ENCODE measurements at places on chromosomes 2 and 18.
A peak's percentile ranks its signal among the peaks of the same experiment; 100 is the strongest.

GRCh38 chr2:129913695-129914495, 65.6 kb upstream of the RAB6C start:
- no peak for DNase-seq

DNA sequence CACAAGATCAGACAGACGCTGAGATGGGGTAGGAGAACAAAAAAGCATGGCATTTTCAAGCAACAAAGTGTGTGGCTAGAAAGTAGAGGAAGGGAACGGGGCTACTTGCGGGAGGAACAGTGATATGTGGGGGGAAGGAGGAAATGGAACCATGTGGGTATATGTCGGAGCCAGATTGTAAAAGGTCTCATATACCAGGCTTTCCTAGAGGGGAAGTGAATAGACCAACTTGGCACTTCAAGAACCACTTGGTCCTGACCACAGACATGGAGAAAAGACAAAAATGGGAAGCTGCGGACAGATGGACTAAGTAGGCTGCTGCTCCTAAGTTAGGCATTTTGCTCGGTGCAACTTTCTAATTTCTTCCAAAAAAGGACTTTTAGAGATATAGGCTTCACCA, 196.0 kb downstream of the DCC start:
- DNase-seq: no peak

DNA sequence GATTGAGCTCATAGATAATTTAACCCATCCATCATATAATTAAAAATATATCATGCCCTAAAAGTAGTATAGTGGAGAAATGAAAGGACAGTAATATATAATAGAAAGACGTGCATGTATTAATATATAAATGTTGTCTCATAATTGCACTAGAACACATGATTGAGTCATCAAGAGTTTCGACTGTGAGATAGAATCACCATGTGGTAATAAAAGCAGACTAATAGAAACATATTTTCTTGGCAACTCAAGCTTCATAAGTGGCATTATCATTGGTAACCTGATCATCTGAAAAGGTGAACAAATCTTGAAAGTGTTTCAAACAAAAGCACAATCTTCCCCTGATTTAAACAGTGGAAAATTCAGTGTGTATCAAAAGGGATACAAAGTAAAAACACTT, 188.8 kb downstream of the CYRIA start:
- no peak for DNase-seq

DNA sequence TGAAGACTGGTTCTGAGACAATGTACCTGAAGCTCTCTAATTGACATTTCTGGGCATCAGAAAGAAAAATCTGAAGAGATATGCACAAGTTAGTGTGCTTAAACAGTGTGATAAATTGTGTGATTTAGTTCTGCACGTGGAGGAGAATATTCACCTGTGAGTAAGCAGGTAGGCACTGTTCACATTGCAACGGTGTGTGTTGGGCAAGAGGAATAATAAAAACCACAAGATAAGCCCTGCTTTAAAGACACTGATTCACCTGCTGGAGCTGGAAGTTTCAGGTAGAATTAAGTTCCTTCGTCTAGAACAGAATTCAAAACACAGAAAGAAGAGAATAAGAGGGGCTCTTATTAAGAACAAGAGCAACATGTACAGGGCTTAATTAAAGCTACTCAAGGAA, 864.3 kb upstream of the SOX11 start:
- no peak for DNase-seq

DNA sequence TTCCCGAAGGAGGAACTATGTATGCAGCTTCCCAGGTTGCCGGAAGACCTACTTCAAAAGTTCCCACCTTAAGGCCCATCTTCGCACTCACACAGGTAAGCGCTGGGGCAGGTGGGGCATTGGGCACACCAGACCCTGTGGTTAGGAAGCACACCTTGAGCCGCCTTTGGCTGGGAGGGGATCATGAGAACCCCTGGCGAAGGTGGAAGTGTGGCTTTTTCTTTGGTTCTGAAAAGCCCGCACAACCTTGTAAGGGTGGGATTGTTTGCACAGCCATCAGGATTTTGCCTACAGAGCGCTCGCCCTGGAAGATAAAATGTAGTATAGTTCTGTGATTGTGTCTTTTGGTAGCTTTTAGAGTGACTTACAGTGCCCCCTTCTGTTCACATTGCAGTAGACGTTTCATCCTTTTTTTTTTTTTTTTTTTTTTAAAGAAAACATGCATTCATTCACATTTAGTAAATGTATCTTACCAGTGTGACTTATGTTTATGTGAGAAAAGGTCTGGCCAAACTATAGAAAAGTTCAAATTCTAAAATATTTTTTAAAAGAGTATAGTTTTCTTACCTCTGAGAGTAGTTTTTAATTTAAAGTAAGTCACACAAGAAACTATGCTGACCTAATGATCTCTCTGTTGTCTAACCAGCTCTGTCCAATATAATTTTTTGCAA, 5.3 kb downstream of the KLF11 start:
- DNase-seq: no peak

DNA sequence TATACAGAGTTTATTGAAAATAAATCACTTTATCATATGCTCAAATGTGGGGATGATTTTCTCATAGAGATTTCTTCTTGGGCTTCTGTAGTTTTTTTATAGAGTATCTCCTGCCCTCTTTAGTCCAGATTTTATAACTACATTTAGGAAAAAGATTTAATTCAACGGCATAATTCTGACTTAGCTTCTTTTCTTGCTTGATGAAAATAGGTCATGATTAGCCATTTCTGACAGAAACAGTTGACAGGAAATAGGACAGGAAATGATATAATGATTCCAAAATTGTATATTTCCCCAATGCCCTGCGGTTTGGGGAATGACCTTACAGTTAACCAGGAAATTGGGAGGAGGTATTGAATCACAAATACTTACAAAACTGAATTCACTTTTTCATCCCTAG, 1531.9 kb upstream of the ACVR2A start:
- no peak for DNase-seq

- no peak for DNase-seq
These were observed 43.5 kb downstream of the BMP10 start for GRCh38 chr2:68827666-68828065.

DNA sequence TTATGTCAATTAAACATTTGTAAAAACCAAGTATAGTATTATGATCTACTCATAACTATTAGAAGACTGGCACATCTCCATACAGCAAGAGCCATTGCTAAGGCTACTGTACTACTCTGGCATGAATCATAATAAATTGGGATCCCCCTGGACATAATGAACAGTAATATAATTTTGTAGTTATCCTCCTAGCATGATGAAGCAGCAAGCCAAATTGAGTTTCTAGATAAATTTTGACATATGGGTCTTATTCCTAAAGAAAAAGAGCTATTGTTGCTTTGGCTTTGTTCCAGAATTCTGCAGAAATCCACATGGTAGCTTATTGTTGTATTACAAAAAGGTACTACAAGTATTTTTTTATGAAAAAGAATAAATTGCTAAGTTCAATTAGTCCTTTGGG, 204.3 kb downstream of the CAMKMT start:
- DNase-seq: no peak

DNA sequence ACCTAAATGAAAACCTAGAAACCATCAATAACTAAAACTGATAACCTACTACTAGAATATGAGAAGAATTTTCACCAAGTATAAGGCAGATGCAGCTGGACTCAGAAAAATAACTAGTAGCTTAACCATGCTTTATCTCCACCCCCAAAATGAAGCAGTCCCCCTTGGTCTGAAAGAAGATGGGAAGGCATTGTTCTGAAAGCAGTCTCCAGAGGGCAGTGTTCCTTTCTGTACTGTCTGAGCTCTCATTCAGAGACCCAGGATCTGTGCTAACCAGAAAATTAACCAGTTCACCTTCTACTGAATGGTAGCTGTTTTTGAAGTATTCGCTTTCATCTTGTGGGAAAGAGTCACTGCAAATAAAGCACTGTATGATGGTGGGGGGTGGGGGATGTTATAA, 273.0 kb downstream of the PDE11A start:
- peak; percentile 18 for DNase-seq

DNA sequence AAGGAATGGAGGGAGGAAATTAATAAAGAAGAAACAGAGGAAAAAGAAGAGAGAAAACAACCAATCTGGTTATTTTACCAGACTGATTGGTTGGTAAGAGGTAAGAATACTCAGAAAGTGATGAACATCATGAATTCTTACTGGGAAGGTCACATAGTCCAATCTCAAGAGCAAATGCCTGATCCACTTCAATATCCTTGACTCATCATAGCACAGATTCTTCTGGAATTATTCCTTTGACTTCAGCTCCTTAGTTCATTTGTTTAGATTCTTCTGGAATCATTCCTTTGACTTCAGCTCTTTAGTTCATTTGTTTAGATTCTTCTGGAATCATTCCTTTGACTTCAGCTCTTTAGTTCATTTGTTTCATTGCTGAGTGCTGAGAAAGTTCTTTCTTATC, 2030.6 kb upstream of the CELF4 start:
- DNase-seq: no peak

GRCh38 chr18:46265196-46266156, 161.3 kb downstream of the HAUS1 start:
- no peak for DNase-seq

- DNase-seq: no peak
These were observed 335.7 kb upstream of the UBE2E3 start for GRCh38 chr2:180644709-180645108.

DNA sequence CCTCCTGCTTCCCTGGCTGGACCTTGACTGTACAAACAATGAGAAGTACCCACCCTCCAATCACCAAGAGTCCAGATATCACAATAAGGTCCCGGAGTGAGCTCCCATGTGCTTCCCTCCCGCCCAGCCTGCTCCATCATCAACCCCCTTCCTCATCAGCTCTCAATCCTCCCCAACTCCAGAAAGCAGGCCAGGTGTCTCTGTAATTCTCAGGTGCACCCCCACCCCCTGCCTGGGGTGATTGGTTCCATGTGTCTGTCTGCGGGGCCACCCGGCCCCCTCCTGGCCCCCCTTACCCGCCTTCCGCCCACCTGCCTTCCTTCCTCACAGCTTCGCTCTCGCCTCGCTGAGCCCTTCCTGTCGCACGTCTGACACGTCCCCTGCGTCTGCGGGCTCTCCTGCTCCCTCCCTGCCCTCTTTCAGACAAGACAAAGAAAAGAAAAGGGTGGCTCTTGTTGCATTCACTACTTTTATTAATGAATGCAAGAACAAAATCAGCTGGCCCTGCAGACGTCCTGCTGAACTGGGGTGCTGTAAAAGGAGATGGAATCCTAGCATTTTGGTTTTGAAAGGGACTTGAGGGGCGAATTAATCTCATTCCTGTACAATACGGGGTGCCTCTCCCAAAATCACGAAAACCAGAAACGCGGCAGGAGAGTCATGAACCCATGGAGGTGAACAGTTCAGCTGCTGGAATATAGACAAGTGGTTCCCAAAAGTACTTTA, 26.5 kb upstream of the IGFBP2 start:
- DNase-seq: peak; percentile 26

DNA sequence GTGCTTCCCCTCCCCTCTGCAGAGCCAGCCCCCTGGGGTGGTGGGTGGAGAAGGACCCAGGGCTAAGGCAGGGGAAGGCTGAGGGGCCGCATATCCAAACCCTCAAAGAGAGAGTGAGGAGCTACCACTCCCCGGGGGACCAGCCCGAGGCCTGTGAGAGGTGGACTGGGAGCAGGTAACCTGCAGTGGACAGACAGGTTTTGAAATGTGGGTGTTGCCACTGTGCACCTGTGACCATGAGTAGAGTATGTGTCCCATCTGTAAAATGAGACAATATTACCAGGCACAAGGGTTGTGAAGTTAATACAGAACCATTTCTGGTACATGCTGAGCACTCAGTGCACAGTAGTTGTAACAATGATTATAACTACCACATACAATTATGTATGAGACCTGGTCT, 51.2 kb upstream of the POMC start:
- DNase-seq: no peak

DNA sequence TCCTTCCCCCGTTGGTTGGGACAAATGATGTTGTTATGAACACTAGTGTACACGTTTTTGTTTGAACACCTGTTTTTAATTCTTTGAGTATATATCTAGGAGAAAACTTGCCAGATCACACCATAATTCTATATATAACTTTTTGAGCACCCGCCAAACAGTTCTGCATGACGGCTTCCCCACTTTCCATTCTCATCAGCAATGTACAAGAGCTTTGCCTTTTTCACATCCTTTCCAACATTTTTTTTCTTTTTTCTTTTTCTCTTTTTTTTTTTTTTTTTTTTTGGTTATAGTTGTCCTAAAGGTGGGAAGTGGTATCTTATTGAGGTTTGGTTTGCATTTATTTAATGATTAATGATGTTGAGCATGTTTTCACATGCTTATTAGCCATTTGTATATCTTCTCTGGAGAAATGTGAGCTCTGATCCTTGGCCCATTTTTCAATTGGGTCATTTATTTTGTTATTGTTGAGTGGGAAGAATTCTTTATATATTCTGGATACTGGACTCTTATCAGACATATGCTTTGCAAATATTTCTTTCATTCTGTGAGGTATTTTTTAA, 86.9 kb upstream of the ZC3H15 start:
- DNase-seq: no peak

DNA sequence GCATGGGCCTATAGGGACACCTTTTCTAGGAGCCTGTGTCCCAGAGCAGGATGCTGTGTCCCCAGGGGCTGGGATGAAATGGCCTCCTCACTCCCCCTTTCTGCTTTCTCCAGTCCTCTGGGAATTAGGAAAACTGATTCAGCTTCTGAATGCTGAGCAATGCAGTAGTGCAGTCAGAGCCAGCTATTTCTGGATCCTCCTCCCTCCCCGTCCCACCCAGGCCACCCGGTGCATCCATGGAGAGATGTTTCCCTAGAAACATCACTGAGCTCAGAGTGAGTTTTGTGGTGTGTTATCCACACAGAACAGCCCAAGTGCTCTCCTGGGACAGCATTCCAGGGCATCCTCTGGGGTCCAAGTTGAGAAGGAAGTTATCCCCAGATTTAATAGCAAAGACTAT, 125.5 kb downstream of the LOXHD1 start:
- no peak for DNase-seq

GRCh38 chr2:177612659-177613058, 220.1 kb downstream of the AGPS start:
- DNase-seq: no peak

DNA sequence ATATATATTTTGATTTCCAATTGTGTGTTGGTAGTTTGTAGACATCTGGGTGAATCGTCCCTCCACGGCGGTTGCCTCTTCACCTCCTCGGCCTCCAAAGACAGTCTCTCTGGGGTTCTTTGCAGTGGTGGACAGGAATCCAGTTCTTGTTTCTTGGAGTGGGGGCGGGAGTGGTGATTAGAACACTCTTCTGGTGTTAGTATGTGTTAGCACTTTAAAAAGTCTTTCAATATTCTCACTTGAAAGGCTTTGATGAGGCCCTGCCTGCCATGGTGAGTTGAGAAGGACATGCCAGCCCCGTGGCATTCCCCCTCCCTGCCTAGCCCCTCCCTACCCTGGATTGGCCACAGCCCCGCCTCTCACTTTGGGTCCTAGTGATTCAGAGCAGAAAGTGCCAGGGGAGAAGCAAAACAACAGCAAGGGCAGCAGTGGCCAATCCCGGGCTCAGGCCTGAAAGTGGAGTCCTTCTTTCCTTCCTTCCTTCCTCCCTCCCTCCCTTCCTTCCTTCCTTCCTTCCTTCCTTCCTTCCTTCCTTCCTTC, 316.8 kb upstream of the HS6ST1 start:
- no peak for DNase-seq

All from neural crest cell (in vitro differentiated cells).